Lower leg skin (tissue), 4 donors: ENCODE measurements at places on chromosomes 6 and 20. TPM values are rescaled to one million over a fixed set of nuclear protein-coding genes. Genes with fewer than 3 reads are reported as not detected.

The SOBP gene
- total RNA-seq, result 2.7 TPM

The SLC44A4 gene
- 1.6 TPM for total RNA-seq

The LZTS3 gene
- total RNA-seq, result 9.7 TPM

The HCRTR2 gene
- not detected for total RNA-seq

The BAG2 gene
- 1.1 TPM for total RNA-seq

The SLC35D3 gene
- total RNA-seq, result not detected
